ENCODE measurements at places on chromosomes 5 and 9.

- DNase-seq, result no peak
Measured at GRCh38 chr9:89413963-89414638, 83.8 kb downstream of the SEMA4D start.

DNA sequence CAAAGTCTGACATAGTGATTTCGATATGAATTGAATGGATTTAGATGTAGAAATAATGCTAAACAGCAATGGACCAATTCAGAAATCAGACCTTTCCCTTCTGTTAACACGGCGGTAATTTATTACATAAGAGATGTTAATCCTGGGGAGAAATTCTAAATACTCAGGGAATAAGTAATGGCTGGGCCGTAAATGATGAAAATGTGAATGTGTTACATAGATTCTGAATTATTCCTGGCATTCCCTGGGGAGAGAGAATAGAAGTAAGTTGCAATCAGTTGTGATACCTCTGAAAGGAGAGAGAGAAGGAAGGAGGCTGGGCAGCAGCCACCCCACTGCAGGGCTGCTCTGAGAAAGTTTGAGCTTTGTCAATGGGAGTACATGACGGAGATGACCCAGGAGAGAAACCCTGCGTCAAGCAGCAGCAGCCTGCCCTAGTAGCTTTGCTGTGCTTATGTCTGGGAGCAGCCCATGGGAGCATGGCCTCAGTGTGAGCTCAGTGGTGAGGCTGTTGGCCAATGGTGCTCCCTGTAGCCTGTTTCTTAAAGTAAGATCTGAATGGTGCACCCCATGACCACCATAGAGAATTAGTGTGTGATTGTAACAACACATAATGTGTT is 420.1 kb downstream of the MTRR start:
- DNase-seq, result no peak

GRCh38 chr9:101028346-101029314 is at the start of gene PLPPR1:
Gene PLPPR1 (plus strand): TSS chr9:101028727.
- DNase-seq, result peak; percentile 74

GRCh38 chr5:72402381-72402890 is 82.3 kb downstream of the PTCD2 start:
- no peak for DNase-seq

GRCh38 chr5:179568721-179569120 is 18.4 kb downstream of the RUFY1 start:
- DNase-seq, result no peak

DNA sequence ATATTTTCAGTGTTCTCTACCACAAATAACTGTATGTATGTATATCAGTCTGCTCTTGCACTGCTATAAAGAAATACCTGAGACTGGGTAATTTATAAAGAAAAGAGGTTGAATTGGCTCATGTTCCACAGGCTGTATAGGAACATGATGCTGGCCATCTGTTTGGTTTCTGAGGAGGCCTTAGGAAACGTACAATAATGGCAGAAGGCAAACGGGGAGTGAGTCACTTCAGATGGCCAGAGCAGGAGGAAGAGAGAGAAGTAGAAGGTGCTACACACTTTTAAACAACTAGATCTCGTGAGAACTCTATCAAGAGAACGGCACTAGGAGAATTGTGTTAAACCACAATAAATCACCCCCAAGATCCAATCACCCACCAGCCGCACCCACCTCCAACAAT is 121.7 kb downstream of the ADAMTS6 start:
- no peak for DNase-seq

DNA sequence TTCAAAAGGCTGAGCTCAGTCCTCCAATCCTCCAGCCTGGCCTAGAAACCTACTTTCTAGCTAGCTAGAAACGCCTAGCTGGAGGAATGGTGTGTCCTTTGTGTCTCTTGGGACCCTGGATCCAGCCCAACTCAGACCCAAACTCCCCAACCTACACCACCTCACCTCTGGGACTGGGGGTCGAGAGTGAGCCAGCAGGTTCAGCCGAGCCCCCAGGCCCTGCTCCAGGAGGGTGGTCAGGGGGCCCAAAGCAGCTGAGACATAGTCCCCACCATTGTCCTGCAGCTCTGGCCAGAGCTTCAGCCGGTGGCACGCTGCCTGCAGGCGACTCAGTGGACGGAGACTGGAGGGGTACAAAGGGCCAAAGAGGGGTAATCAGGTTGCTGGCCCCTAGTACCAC is 6.2 kb downstream of the NOL6 start:
- DNase-seq, result no peak

GRCh38 chr5:52786391-52786790 is 1.3 kb upstream of the ITGA1 start:
- no peak for DNase-seq

GRCh38 chr5:10708189-10708944 is 52.7 kb downstream of the DAP start:
- no peak for DNase-seq

DNA sequence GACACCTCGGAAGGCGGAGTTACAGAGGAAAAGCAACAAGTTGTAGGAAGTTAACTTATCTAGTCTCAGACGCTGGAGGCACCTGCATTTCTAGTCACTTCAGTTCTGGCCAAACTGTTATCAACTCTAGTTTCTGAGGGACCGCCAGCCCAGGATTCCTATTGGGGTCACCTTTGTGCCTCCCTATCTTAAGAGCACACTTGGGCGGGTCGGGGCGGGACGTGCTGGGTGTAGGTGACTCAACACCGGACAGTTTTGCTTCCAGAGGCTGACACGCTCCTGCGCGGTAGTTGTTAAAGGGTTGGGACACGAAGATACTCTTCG is 679 bp upstream of the KDM4C start:
- peak; percentile 71 for DNase-seq

DNA sequence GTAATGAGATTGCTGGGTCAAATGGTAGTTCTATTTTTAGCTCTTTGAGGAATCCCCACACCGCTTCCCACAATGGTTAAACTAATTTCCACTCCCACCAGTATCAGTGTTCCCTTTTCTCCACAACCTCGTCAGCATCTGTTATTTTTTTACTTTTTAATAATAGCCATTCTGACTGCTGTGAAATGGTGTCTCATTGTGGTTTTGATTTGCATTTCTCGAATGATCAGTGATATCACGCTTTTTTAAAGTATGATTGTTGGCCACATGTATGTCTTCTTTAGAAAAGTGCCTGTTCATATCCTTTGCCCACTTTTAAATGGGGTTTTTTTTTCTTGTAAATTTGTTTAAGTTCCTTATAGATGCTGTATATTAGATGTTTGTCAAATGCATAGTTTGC is 73.5 kb downstream of the MTAP start:
- no peak for DNase-seq

- no peak for DNase-seq
Measured at GRCh38 chr5:158100373-158100888, 241.5 kb upstream of the CLINT1 start.

DNA sequence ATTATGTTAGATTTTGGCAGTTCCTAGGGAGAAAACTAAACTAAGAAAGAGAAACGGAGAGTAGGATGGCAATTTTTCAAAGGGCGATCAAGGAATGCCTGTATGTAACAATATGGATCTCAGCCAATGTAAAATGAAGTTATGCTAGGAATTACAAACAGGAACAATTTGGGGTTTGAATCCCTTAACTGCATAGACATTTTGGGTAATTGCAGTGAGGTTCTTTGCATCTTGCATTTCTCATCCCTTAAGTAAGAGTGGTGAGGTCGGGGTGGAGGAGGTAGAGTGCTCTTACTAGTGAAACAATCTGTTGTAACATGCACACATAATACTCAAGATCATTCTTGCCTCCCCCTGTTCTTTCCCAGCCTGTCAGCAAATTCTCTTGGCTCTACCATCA is 137.6 kb downstream of the NPR3 start:
- DNase-seq, result no peak

- no peak for DNase-seq
Measured at GRCh38 chr5:9438596-9439354, 107.1 kb downstream of the SEMA5A start.

DNA sequence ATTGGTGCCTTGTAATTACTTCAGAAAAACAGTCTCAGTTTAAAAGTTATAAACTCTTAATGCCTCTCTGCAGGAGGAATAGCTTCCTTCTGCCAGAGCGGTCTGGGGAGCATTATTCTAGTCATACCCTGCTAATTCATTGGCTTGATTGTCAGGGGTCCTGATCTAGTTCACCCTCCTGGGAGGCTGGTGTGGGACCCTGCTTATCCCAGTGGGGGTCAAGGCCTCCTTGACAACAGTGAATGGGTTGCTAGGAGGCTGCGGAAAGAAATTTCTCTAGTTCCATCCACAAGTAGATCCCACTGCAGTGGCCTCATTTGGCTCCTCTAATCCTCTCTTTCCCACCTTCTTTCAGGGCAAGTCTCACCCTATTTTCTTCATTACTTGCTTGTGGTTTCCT is 105.7 kb downstream of the TMC1 start:
- DNase-seq, result no peak

DNA sequence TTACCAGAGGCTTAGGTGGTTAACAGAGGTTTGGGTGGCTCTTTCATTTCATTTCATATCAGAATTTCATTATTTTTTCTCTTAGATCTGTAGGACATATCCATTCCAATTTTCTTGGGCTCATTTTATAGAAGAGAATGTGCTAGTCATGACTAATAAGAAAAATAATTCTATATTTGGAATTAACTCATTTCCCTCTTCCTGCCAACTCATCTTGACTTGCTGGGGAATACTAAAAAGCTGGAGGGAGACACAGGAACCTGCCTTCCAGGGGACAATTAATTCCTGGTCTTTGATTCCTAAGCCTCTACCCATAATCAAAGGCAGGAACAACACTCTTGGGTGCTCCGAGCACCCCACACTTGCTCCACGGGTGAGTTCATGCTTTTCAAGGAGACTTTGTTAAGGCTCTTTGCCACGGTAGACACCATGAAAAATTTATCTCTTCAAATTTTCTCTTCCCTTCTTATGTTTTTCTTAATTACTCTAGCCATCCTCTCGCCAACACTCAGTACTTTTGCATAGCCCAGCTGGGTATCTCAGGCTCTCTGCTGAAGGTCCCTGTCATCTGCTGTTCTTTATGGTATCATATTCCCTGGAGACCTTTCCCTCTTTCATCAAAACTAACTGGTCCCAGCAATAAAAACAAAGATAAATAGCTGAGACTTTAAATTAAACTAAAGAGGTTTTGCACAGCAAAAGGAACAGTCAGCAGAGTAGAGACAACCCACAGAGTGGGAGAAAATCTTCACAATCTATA is 273.9 kb downstream of the NPR3 start:
- no peak for DNase-seq

- no peak for DNase-seq
Measured at GRCh38 chr5:14182761-14183160, 39.6 kb downstream of the TRIO start.

DNA sequence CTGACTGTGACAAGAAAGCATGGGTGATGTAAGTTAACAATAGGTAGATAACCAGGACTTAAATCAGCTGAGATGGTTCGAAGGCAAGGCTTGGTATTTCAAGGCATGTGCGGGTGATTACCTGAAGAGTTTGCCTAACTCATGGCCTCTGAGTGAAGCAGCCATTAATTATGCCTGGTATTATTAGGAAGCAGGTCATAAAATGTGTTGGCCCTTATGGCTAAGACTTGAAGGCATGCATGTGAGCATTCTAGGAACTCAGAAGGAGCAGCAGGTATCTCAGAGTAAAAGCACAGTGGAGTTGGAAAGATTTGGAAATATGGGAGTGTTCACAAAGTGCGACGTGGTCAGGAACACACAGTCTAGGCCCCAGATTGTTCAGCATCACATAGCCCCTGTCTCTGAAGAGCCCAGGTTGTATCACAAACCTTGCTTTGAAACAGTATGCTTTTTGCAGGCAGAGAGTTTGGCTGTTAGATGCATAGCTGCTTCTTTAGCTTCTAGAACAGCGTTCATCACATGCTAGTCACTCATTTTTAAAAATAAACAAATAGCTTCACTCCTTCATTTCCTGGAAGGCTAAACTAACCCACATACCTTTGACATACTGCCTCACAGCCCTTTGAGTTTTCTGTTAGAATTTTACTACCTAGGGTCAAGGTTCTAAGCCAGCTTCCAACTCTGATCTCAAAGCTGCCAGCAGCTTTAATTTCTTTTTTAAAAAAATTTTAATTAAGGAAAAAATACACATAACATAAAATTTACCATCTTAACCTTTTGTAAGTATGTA is 2.1 kb downstream of the HEXB start:
- no peak for DNase-seq

DNA sequence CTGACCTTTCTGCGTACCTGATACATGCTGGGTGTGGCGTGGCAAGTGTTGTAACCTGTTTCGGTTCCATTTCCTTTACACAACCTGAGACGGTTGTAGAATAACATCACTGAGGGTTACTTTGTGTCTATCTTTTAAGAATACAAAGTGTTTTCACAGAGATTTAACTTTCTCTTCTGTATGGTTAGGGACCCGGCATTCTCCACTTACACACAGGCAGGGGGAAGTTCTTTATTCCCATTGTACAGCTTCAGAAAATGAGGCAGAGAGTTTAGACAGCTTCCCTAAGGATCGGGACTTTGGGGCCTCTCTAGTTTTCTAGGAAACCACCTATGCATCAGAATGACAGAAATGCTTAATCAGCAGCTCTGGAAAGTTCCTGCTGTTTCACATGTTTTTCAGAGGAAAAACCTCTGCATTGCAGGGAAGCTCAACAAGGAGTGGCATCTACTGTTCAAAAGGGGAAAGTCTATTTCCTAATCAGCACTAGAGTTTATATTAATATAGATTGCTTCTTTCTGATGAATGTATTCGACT is 41.3 kb downstream of the CAST start:
- no peak for DNase-seq

GRCh38 chr5:35754481-35754880 is 102.2 kb upstream of the IL7R start:
- no peak for DNase-seq

DNA sequence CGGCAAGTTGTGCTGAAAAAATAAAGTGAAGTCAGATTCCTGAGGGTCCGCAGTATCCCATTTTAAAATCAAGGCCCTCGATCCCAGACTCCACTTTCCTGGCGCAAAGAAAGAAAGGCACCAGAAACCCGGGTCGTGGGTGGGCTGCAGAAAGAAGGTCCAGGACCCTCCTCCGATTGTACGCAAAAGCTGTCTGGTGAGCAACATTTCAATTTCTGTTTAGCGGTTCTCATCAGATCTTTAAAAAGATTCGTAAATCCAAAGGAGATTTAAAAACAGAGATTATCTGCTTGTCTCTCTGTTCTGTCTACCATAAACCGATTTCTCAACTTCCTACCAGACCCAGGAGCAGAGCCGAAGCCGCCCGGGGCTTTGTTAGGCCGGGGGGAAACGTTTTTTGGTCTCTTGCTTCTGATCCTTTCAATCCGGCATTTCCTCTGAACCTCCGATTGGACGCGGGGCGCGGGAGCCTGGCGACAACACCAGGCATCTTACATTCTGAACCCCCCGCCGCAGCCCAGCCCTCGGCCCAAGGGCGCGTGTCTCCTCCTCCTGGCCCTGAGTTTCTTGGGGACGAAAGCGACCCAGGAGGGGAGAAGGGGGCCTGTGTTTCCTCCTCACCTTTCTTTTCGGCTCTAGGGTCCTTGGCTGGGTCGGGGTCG is 746 bp downstream of the NKX2-5 start:
- DNase-seq, result no peak

DNA sequence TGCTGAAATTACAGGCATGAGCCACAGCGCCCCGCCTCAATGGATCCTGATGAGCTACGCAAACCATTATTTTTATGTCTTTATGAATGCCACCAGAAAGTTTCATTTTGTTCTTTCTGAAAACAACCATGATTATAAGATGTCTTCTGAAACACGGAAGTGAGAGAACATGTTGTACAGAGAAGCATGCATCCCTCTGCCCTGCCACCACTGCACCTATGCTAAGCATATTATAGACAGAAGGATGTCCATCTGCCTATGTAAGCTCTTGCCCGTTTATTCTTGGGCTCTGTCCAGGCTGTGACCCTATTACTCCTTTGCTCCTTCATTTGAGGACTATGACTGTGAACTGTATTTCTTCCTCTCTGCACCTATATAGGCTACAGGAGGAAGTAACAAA is 74.3 kb downstream of the GRAMD2B start:
- no peak for DNase-seq

GRCh38 chr5:4860631-4861030 is 279.5 kb upstream of the ADAMTS16 start:
- DNase-seq, result no peak

Data from NCI-H1105 (cell line).